H1 (cell line): ENCODE measurements at places on chromosomes 13 and 19. TPM values are rescaled to one million over a fixed set of nuclear protein-coding genes. Genes with fewer than 3 reads are reported as not detected.

Gene DAND5
- 0.17 and 0.25 TPM in 2 replicates for total RNA-seq

Gene C19orf33
- 4.4 and 6.0 TPM in 2 replicates for total RNA-seq

Gene NCCRP1
- total RNA-seq: 2.8 and 3.2 TPM in 2 replicates

Gene SLC8A2
- total RNA-seq: 7.3 and 8.3 TPM in 2 replicates

Gene MISP
- total RNA-seq: 0.43 and 0.54 TPM in 2 replicates

Gene SLC17A7
- 2.3 and 3.0 TPM in 2 replicates for total RNA-seq

Gene VSTM1
- 0.65 TPM in 1 of 2 replicates, not detected in the other for total RNA-seq

Gene CGB8
- total RNA-seq: 0.46 TPM in 1 of 2 replicates, not detected in the other

Gene GARIN5A
- total RNA-seq: 8.1 and 9.1 TPM in 2 replicates

Gene PRTN3
- 0.39 and 0.42 TPM in 2 replicates for total RNA-seq

GRCh38 chr13:107753748-107754147, 461.6 kb downstream of the LIG4 start:
- DNase-seq: no peak

- DNase-seq: peak; percentile 80
These were observed at the start of gene ETV2 for GRCh38 chr19:35641515-35642151. ETV2 (plus strand) TSS chr19:35641745; CDS start chr19:35642461, 716 bp downstream.

DNA sequence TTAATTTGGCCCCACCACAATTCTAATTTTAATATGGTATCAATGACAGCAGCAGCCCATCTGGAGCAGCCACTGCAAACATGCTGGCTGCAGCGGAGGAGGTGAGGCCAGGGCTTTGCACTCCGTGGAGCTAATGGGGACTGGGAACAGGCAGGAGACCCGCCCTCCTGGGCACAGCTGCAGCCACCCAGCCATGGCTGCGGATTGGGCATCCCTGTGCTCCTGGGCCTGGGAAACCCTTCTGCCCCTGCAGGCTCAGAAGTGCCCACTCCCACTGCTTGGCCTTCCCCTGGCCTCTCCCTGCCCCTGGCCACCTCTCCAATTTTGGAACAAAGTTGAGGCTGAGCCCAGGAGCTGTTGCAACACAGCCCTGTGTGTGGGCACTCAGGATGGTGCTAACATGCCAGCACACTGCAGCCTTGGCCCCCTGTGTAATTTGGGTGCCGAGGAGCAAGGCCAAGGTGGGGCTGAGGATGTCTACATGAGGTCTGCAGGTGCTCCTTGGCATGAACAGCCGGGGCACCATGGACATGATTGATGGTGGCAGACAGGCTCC, 123.6 kb downstream of the PCDH9 start:
- DNase-seq: no peak

DNA sequence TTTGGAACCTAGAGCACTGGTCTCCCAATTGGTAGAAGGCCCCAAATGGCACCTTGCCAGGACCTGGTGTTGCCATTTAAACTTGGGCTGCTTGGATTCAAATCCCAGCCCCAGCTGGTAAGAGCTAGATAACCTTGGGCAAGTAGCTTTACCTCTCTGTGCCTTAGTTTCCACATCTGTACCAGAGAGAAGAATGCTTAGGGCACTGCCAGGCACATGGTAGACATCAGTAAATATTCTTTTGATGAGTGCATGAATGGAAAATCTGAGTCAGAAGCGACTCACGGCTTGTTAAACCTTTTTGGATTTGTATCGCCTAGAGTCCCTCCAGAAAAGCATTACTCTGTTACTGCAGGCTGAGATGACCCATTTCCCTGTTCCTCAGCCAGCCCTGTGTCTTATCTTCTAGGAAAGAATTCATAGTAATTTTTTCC, 90.9 kb downstream of the SIPA1L3 start:
- DNase-seq: no peak

DNA sequence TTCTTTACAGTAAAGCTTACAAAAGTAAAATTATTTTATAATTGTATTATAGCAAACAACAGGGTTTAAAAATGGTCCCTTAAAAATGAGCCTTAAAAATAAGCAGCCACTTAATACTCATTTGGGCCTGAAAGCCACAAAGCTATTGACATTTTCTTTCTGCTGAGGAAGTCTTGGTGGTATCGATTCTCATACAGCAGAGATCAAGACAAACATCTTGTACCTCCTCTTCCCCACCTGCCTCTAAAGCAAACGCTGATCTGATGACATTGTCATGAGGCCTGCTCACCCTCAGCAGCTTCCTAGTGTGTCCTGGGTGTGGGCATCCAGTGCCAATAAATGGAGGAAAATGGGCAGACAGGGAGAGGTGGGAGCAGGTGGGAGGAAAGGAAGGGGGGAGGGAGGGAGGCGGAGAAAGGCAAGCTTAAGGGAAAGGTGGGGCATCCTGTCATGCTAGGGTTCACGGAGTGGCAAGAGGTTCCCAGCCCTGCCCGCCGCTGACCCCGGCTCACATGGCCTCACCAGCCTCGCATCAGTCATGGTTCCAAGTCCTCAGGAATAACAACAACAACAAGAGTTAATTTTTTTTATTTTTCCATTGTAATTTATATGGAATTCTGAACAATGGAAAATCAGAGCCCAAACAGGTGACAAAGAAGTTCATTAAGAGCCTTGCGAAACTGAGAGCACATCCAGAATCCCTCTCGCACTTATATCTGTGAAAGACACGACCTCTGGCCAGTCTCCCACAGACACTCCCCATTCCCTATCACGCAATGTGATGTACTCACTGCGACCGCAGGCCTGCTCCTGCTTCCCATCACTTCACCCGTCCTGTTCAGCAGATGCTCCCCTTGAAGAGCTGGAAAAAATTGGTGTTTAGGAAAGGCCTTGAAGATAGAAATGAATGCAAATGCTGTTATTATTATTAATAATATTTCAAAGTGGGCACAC, 15.1 kb upstream of the ATP11A start:
- DNase-seq: peak; percentile 42

- DNase-seq: no peak
These were observed 128.3 kb downstream of the STK24 start for GRCh38 chr13:98448642-98448928.

DNA sequence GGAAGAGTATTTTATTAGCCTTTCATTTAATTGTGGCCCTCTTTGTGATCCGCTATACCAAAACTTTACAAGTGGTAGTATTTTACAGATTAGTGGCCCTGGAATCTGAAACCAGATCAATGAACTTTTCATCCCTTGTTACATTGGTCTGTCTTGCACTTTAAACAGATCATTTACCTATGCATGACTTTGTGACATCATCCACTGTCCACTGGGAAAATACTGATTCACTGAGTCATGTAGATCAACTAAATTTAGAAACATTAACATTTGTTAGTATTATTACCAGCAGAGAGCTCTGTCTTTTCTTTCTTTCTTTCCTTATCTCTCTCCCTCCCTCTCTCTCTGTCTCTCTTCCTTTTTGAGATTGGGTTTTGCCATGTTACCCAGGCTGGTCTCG, 17.5 kb downstream of the PCDH8 start:
- DNase-seq: no peak

- DNase-seq: no peak
These were observed 6.0 kb downstream of the PCDH8 start for GRCh38 chr13:52842441-52842840.

DNA sequence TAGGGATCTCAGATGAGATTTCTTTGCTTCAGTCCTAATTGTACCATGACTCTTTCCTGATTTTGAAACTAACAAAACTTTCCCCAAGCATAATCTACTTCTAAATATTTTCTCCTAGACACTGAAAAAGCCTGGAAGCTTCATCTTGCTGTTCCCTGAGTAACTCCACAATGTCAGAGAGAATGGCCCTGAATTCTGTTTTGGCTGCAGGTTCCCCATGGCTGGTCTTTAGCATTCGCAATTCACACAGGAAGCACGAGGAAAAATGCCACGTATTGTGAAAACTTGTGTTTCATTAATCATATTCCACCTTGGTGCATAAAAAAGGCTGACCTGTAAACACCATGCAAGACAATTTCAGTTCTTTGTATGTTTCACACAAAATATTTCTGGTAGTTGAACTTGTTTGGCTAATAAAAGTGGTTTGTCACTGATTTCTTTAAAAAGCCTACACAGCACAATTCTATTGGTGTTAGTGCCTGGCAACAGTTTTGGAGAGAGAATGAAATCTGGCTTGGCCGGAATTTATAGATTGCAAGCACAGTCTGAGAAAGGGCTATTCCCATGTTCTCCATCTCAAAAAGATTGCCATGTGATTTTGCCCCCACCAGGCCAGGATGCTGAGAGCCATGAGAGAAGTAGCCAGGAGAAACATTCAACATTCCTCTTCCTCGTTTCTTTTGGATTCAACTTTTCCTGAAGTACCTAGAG, 367.1 kb downstream of the NDFIP2 start:
- DNase-seq: no peak

DNA sequence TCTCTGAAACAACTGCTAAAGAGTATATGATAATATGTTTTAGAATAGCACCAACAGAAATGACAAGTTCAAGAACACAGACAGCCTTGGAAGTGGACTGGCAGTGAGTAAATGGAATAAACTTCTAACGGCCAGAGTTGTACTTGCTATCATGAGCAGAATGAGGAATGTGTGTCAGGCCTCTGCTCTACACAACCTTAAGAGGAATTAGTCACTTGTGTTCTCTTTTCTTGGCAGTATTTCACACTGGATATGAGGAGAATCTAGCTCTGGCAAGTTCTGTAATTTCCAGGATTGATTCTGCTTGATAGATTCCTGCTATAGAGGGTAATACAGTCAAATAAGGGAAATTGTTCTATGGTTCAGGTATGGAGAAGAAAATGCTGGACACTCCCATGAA, 757.3 kb downstream of the EFNB2 start:
- no peak for DNase-seq

- no peak for DNase-seq
These were observed 399.6 kb downstream of the DCT start for GRCh38 chr13:94079876-94080275.

- no peak for DNase-seq
These were observed 894.4 kb upstream of the PCDH9 start for GRCh38 chr13:68124437-68125086.

- no peak for DNase-seq
These were observed 14.3 kb upstream of the SBK3 start for GRCh38 chr19:55559684-55560083.

DNA sequence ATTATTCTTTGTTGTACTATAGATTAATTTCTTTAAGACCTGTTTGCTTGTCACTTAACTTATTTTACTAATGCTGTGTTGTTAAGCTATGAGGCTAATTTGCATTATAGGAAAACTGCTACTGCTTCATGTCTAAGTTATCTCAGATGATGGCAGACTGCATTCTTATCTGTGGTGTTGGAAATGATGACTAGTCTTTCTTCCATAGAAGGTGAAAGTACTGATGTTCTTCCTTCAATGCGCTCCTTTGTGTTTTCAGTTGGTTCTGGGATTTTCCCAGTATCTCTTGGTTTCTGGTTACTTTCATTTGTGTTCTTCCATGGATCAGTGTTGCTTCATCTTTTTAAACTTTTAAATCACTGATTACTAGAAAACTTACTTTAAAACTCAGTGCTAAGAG, 46.9 kb downstream of the TPP2 start:
- no peak for DNase-seq

GRCh38 chr13:88281841-88282240, 610.7 kb downstream of the SLITRK5 start:
- no peak for DNase-seq

- no peak for DNase-seq
These were observed 16.1 kb upstream of the DHRS12 start for GRCh38 chr13:51820016-51820597.

DNA sequence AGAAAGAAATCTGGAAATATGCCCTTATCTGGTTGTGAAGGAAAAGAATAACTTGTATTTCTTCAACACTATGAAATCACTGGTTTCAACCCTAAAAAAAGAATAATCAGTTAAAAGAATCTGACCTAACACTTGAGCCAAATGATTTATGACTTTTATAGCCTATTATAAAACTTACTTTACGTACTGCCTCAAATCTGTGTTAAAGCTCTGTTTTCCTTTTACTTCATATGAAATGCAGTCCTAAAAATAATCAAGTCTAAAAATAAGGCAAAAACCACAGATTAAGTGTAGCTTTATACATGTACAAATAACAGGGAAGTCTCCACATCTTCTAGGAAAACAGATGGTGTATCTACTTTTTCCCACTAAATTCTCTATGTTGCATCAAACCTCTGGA, 101.3 kb downstream of the VWA8 start:
- DNase-seq: no peak

DNA sequence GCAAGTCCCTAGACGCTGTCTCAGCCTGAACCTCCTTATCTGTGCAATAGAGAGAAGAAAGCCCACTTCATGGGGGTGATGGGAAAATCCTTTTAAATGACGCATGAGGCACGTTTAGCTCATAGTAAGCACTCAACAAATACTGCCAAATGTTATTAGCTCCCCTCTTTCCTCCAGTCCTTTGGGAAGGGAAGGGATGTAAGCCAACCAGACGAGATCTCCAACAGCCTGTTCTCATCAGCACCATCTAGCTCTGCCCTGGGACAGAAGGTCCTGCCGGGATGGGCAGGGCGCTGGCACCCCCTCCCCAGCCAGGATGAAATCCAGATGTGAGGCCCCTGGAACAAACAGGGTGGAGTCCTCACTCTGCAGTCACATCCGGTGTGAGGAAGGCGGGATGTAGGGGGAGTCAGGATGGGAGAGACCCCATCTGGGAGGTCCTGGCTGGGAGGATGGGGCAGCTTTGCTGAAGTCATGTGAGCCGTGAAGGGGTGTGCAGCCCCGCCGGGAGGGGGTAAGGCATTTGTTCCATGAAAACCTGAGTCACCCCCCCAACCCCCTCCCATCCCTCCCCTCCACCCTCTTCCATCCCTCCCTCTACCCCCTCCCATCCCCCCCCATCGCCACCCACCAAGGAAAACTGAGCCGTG, 4.6 kb downstream of the S1PR2 start:
- no peak for DNase-seq

GRCh38 chr13:43298816-43299215, 275.4 kb downstream of the DNAJC15 start:
- DNase-seq: no peak
